ENCODE measurements at places on chromosomes 4 and X.

- no peak for DNase-seq
These were observed 31.6 kb downstream of the KDM6A start for GRCh38 chrX:44904542-44905115.

DNA sequence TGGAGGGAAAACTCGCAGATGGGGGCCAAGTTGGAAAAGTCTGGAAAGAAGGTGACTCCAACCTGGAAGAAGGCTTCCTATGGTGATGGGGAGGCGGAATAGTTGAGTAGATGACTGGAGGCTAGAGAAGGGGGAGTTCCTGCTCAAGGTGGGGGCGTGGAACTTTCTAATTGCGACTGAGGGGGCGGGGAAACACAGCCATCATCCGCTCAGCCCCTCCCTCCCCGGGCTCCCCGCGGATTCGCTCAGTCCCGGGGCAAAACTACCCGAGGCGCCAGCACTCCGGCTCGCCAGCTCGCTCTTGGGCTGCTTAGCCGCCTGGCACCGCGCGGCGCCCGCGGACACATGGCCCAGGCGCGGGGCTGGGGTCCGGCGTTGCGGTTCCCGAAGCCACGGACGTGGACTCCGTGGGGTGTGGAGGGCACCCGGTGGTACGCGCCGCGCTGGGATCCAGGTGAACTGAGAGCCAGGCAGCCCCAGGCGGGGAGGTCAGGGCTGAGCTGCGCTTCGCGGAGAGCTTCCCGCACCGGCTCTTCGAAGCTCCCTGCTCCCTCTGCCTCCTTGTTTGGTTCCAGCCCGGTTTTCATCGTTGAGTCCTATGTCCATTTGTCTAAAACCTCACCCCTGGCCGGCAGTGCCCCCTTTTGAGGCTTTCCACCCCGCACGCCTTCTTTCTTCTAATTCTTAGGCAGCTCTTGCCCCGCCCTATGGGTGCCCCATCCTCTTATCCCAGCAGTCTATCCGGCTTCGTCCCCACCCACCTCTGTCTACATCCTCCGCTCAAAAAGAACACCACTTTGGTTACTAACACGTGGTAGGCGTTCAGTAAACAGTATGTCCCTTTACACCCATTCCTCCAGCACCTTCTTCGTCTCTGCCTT lies 38.9 kb downstream of the STARD8 start:
- no peak for DNase-seq

GRCh38 chr4:163744861-163745260 lies 250.4 kb downstream of the TMA16 start:
- no peak for DNase-seq

DNA sequence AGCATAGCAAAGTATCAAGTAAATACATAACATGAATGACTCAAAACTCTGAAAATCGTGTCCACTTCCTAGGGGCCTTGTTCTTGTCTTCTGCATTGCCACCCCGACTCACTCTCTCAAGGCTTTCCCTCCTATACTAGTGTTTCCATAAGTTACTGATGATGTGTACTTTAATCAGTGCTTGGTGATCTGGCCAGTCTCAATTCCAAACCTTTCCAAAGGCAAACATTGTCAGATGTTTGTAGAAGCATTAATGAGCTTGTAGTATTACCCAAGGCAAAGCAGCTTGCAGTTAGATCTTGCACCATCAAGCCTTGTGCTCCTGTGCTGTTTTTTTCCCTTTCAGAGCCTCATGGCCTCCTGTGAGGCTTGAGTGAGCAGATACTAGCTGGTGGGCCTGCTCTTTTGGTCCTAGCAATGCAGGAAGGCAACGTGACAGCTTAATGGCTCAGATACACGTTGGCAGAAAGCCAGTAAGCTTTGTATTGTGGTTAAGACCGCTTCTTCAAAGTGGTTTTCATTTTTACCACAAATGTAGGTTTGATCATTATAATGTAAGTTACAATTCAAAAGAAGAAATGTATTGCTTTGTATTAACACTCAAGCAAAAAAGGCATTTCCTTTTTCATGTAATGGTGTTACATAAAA lies 51.8 kb downstream of the RBPJ start:
- DNase-seq: no peak

DNA sequence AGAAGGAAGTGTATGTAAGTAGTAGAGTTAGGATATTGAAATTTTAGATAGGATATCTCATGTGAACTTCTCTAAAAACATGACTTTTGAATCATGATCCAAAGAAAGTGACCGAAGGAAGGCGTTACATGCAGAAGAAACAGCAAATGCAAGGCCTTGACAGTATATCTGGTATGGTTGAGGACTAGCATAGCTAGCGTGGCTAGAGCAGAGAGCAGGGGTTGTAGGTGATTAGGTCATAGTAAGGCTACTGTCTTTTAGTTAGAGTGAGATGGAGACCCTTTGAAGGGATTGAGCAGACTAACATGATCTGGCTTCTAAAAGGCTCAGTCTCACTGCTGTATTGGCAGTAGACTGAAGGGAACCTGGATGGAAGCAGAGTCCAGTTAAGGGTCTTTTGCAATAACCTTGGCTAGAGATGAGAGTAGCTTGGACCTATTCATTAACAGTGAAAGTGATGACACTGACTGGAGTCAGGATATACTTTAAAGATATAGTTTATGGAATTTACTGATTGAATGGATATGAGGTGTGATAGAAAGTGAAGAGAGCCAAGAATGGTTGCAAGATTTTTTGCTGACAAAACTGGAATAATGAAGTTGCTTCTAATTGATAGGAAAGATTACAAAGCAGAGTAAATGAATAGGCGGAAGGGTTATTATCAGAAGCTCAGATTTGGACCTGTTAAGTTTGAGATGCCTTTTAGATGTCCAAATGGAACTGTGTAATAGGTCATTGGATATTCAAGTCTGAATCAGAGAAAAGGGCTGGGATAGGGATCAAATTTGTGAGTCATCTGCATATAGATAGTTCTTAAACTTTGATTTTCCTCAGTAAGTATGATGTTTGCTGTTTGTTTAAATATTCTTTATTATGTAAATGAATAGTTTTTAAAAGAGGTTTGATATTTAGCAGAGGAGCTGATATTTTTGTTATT lies 59.8 kb downstream of the MRPL1 start:
- no peak for DNase-seq
